Stimulated activated CD8-positive, alpha-beta memory T cell treated with anti-CD3 and anti-CD28 coated beads, Interleukin-2, amount 100 ng/mL, for 1 hour (primary cell): ENCODE measurements at places on chromosomes 1 and 21.

GRCh38 chr21:24369278-24369677, 1238.0 kb downstream of the MRPL39 start:
- DNase-seq, result no peak

GRCh38 chr1:35708441-35708921, 10.2 kb downstream of the C1orf216 start:
- DNase-seq, result no peak

DNA sequence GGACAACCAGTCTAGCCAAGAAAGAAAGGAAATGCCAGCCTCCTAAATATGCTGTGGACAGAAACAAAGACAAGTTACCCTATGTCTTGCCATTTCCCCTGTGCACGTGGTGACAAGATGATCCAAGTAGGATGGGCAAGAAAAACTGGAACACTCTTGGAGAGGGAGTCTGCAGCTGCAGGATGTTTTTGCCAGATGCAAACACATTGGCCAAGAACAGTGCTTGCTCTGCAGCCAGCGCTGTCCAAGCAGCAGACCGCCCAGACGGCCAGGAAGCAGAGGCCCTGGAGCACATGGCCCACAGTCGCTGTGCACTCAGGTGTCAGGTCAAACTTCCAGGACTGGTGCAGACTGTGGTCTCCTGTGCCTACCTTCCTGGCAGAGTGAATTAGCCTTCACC, 189.3 kb downstream of the SLC35F3 start:
- DNase-seq, result no peak

- no peak for DNase-seq
Measured at GRCh38 chr1:93591676-93592550, 89.7 kb downstream of the BCAR3 start.

DNA sequence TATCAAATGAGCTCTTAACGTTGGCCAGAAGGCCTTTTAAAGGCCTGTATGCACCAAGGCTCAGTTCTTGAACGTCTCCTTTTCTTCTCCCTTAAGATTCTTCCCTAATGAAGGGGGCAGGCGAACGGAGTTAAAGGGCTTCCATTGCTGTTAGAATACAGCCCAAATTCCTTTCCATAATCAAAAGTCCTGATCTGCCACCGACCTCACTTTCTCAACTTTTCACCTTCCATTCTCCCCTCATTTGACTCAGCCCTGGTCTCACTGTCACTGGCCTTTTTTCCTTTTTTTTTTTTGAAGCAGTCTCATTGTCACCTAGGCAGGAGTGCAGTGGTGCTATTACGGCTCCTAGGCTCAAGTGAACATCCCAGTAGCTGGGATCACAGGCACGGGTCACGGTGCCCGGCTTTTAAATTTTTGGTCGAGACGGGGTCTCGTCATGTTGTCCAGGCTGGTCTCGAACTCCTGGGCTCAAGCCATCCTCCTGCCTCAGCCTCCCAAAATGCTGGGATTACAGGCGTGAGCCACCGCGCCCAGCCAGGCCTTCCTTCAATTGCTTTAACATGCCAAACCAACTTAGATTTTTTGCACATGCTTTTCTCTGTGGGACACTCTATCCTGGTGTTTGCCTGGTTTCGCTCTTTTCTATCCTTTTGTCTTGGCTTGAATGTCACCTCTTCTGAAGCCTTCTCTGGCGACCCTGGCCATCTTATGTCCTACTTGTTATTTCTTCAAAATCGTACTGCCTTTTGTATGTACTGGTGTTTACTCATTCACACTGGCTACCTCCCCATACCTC, 612 bp upstream of the CMPK1 start:
- no peak for DNase-seq

GRCh38 chr1:115810609-115811008, 30.3 kb downstream of the NHLH2 start:
- no peak for DNase-seq

- DNase-seq, result no peak
Measured at GRCh38 chr1:87826681-87827251, 498.1 kb downstream of the LMO4 start.

- DNase-seq, result no peak
Measured at GRCh38 chr1:8430476-8430875, 112.6 kb downstream of the SLC45A1 start.

DNA sequence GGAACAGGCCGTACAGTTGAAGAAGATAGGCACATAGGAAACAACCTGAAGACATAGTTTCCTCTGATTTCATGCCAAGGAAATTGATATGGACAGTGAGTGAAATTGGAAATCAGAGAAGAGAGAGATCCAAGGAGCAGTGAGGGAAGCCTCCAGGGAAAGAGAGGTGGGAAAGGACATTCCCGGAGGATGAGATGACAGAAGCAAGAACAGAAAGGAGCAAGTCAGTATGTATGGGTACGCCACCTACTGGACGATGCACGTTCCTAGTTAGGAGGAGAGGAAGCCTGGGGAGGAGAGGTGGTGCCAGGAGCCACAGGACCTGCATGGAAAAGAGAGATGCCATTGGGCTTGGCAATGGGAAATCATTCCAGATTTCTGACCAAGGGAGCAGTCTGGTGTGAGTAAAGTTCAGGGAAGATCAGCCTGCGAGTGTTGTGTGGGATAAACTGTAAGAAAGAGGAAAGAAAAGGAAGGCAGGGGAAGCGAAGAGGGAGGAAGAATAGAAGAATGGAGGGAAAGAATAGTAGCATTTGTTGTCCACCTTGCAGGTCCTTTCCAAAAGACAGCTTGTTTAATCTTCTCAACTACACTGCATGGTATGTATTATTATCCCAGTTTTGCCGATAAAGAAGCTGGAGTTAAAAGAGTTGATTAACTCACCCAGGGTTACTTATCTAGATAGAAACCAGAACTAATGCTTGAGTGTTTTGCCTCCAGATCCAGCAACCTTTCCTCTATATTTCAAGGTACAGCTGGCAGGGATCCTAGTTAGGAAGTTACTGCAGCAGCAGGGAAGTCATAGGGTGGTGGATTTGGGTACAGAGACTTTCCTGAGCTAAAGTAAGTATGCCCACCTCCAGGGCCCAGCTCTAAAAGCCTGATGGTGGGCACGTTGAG, 27.4 kb downstream of the C1orf116 start:
- peak; percentile 18 for DNase-seq

- no peak for DNase-seq
Measured at GRCh38 chr1:56811331-56811730, 7.9 kb downstream of the FYB2 start.

DNA sequence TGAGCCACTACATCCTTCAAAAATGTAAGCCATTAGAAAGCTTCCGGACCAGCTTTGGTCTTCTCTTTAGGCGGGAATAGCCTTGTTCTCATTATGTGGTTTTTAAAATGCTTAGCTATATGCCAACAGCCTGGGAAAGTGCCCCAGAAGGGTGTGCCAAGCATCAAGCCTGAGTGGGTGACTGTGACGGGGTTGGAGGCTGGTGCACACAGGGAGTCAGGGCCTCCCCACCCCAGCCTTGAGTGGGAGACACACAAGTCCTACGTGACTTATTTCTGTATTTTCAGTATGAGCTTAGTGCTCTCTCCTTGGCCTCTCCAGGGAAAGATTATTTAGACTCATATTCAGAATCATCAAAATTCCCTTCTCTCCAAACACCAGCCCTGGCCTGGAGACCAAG, 9.8 kb downstream of the UBASH3A start:
- DNase-seq, result no peak

GRCh38 chr21:43207043-43207315, 38.2 kb downstream of the CRYAA start:
- DNase-seq, result no peak

- DNase-seq, result no peak
Measured at GRCh38 chr1:186672131-186672530, 8.1 kb downstream of the PTGS2 start.

DNA sequence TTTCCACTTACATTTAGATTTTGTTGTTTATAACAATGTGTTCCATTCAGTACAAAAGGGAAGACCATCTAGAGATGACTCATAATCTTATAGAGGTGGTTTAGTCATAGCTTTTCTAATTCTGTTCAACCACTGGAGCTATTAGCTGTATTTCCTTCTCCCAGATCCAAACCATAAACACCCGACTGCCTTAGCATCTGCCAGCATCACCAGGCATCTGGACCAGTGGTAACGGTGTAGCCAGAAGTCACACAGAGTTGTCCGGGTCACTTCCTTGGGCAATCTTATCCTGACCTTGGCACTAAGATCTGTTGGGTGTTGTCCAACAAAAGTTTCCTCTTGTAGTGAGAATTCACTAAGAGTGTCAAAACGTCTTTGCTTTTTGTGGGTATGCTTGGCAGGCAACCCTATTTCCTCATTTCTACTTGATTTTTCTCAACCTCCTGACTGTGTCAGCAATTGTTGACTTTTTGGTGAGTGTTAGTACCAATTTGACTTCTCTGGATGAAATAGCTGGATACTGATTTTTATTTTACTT, 372.1 kb upstream of the B3GALT2 start:
- no peak for DNase-seq

DNA sequence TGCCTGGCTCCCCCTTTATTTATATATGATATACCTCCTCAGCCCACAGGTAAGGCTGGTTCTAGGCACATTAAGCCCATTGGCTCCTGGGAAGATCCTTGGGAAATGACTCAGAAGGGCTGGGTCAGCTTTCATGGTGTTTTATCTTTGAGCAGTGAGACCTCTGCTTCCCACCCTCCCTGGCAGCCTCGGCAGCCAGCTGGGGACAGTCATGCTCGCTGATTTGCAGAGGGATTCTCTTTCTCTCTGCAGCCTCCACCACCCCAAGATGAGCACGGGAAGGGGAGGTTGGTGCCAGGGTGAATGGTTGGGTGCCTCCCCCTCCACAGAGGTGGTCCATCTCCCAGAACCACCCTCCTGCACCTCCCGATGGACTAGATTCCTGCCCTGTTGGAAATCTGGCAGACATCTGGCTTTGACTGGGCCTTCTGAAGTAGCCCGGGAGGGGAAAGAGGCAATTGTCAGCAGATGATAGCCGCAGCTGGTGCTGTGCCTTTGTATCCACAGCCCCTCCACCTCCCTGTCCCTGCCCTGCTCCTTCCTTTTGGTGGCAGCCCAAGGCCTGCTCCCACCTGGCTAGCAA, 24.6 kb downstream of the IER5 start:
- DNase-seq, result no peak

DNA sequence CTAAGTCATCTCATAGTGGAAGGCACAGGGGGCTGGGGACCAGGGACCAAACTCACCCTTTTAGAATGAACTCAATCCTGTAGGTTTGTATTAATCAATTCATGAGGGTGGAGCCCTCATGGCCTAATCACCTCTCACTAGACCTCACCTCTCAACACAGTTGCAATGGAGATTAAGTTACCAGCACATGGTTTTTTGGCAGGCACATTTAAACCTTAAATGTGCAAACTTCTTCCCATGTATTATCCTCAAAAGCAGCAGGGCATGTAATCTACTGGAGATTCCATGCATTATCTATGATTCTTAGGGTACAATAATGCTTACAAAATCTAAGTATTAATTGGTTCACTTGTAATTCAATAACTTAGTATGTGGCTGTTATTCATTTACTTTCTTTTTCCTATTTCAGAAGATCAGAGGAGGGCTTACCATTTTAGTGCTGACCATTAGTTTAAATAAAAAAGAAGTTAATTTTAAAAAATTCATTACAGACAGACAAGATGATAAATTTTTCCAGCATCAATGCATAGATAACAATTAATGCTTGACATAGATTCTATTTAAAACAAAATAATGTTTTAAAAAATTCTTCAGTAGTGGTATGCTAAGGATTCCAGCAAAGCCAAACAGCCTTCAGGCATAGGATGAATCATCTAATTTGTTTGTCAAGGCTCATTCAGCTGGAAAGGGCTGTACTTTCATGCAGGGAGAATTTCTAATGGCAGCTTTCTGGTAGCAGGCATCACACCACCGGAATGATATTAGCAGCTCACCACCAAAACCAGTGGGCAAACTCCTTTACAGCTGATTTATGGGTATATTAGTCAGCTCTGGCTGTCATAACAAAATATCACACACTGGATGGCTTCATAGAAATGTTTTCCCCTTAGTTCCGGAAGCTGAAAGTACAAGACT, 124.6 kb upstream of the ZNF648 start:
- DNase-seq, result no peak

- no peak for DNase-seq
Measured at GRCh38 chr1:96995351-96995750, 273.8 kb downstream of the PTBP2 start.

- DNase-seq, result no peak
Measured at GRCh38 chr1:182927693-182928433, 25.1 kb downstream of the SHCBP1L start.

GRCh38 chr1:51867479-51868232, 10.9 kb downstream of the NRDC start:
- no peak for DNase-seq

DNA sequence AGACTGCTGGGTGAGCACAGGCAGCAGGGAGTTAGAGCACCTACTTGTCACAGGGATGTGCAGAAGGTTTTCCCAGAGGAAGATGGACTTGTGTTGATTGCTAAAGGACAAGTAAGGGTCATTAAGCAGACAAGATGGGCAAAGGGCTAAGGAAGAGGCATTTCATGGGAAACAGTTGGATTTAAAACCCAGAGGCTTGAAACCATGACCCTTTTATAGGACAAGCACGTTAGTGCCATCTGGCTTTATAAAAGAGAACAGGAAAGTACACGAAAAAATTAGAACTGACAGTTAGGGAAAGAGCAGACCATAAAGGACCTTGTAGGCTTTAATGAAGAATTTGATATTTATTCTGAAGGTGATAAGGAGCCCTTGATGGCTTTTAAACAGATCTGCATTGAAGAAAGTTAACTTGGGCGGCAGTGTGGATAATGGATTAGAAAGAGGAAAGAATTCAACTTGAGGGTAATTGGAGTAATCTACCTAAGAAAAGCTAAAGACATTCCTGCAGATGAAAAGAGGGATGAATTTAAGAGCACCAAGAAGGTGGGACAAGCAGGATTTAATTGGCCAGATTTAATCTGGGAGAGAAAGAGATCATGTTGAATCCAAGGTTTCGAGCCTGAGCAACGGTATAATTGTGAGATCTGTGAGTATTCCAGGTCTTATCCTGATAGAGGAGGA, 68.6 kb downstream of the ZC3H11B start:
- no peak for DNase-seq

DNA sequence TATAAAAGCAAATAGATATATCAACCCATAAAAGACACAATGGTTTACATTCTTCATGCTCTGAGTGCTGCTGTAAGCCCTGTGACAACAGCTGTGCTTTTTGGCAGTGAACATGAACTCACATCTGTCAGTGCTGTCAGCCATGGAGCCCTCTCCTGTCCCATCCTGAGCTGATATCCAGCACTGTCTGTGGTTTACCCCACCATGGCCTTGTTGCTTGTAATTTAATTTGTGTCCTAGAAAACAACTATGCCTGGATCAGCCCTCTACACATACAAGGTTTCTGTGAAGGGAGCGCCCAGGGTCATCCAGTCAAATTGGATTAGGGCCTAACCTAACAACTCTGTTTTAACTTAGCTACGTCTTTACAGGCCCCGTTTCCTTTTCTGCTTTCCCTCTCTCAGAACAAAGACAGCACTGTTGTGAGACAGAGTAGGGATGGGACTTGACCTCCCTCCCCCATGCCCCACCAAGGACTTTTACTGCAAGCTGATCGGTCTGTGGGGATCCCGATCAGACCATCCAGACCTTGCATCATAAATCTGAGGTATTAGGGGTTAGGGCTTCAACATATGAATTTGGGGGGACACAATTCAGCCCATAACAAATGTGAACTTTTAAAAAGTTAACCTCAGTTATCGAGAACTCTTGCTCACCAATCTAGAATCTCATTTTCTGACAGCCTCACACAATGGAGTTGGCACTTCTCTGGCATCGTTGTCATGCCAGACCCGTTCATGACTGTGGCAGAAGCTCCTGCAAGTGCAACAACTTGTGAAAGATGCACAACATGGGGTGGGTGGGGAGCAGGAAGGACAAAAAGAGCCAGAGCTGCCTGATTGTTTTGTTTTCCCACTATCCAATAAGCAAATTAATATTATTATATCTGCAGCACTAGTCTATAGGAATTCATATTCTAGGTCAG, 16.4 kb upstream of the SLC44A3 start:
- no peak for DNase-seq
